Dermis blood vessel endothelial cell (primary cell): ENCODE measurements at places on chromosomes 4 and X.
A peak's percentile ranks its signal among the peaks of the same experiment; 100 is the strongest.

GRCh38 chr4:181478656-181479055 lies 764.5 kb upstream of the TENM3 start:
- no peak for DNase-seq

- DNase-seq: no peak
Measured at GRCh38 chr4:176303938-176304337, 15.8 kb upstream of the SPCS3 start.

- DNase-seq: no peak
Measured at GRCh38 chr4:186932631-186933187, 209.1 kb upstream of the FAT1 start.

- no peak for DNase-seq
Measured at GRCh38 chr4:874056-874455, 48.1 kb upstream of the CPLX1 start.

DNA sequence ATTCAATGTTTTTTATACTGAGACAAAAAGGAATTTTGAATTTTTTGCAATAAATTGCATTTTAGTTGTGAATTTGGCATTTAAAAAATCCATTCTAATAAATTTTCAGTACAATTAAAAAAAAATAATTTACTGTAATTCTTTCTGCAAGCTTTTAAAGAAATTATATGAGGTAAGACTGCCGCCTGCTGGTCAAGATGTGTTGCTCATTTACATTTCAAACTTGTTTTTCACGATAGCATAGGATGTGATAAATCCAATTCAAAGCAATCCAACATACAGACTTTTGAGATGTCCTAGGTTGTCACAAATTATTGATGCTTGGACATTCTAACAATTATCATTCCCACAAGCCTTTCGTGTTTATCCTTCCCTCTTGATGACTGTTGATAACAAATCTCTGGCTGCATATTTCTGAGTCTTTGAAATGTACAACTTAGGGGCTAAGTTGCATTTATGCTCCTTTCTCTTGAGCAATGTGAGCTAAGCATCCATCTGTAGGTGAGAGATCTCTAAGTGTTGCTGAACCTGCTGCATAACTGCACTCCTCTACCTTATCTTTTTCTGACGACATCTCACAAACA lies 21.7 kb upstream of the MFAP3L start:
- DNase-seq: peak; percentile 79

GRCh38 chr4:130636486-130636885 lies 1540.5 kb downstream of the C4orf33 start:
- DNase-seq: no peak

- DNase-seq: no peak
Measured at GRCh38 chr4:8494983-8495548, 54.5 kb downstream of the TRMT44 start.

DNA sequence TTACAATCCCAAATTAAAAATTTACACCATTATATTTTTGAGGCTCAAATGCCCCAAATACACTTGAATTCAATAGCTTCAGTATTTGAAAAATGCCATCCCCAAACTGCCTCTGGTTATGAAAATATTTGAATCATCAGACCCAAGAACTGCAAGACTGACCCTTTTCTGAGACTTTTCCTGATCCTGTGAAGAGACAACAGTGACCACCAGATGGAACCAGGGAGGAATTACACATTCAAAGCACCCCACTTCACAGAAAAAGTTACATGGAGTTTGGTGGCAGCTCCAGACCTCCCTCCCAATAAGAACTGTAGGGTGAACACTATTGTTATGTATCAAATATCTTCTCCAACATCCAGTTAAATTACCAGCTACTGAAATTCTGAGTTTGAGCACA lies 44.0 kb upstream of the SCD5 start:
- peak; percentile 53 for DNase-seq

GRCh38 chr4:128225148-128225547 lies 62.5 kb downstream of the PGRMC2 start:
- DNase-seq: no peak

GRCh38 chrX:109880629-109881028 lies 122.3 kb upstream of the TMEM164 start:
- DNase-seq: no peak

DNA sequence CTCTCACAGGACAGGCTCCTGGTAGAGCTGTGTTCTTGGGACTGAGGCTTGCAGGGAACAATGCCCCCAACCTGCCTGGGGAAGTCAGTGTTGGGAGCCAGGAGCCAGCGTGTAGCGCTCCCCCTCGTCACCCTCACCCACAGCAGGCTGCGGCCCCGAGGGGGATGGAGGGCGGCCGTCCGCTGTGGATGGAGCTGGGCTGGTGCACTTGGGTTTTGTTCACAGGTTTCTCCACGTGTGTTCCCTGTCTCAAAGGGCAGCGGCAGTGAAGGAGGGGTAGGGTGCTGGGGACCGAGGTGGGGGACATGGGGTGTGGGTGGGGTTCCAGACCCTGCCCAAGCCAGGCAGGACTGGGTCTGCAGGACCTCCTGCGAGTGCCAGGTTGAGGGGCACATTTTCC lies 69.1 kb downstream of the RGS12 start:
- no peak for DNase-seq

- no peak for DNase-seq
Measured at GRCh38 chr4:39834269-39834668, 136.3 kb downstream of the UBE2K start.

DNA sequence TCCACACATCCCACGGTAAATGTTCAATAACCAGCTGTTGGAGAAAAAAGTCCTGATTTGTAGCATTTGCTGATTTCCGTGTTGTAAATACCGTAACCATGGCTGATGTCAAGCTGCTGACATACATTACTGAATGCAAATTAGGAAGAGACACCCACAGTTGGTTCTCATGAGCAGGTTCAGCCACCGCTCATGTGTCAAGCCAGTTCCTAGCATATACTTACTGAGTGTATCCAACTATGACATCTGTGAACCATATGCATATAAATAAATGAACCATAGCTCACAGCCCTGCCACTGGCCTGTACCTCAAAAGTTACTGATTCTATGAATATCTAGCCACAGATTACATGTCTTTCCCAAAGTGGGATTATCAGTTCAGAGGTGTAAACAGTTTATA lies 29.5 kb downstream of the FHDC1 start:
- no peak for DNase-seq

DNA sequence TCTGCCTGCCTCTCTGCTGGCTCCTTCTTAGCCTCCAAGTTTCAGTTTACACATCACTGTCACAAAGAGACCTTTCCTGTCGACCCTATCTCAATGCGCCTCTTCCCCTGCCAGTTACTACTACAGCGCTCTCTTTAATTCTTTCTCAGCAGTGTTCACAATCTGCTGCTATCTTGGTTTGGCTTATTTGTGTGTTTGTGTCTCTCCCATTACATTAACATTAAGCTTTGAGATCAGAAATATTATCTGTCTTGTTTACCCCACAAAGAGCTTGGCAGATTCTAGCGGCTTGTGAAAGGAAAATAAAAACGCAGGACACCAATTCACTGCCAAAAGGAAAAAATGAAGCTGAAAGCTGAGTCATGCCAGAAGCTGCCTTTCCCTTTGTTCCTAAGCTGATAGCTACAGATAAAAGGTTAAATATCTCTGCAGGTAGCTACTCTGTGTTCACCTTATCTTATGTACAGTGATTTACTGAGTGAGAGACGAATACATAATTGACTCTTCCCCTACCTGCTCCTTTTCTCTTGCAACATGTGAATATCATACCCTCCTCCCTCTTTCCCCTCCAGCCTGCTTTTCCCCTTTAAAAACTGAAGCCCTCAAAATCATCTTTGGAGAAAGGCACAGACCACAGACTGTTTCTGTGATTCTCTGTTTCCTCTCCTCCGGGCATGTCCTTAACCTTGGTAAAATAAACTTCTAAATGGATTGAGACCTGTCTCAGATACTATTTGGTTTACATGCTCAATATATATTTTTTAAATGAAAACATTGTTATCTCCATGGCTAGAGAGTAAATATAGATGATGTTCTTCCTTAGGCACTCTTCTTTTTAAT lies 19.3 kb upstream of the SLC9A7 start:
- DNase-seq: peak; percentile 48

GRCh38 chrX:79138658-79139241 lies 5.7 kb upstream of the GPR174 start:
- DNase-seq: no peak

DNA sequence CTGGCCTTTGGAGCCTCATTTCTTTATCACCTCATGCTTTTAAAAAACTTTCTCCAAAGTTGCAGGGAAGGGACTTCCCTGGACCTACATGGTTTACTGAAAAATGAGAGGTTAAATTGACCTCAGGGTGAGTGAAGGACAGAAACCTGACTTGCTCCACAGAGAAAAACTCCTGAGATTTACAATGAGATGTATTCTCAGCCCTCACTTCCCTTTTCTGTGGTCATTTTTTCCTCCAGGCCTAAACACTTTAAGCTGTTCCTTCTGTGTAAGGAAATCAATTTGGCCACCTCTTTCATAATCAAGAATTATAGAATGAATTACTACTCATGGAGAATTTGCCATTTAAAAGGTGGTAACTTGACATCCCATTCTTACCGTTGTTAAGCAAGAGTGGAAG lies 77.9 kb downstream of the HPGD start:
- no peak for DNase-seq

- DNase-seq: no peak
Measured at GRCh38 chrX:77428551-77428950, 18.6 kb upstream of the FGF16 start.
